ENCODE measurements at places on chromosomes 7 and 10.

DNA sequence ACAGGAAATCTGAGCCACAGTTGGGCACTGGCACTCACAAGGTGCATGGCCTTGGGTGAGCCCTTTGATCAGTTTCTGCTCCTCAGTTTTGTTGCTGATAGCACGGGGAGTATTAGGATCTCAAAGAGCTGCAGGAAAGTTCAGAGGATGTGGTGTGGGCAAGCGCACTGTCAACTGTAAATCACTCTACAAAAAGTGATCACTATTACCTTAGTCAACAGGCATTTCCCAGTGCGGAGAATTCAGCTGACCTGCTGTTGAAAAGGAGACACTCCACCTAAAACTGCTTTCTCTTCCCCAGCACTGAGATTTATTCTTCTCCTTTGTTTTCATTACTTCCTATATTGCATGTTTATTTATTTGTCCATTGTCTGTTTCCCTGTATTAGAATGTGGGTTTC is 331.0 kb downstream of the PRPF18 start:
- no peak for DNase-seq

DNA sequence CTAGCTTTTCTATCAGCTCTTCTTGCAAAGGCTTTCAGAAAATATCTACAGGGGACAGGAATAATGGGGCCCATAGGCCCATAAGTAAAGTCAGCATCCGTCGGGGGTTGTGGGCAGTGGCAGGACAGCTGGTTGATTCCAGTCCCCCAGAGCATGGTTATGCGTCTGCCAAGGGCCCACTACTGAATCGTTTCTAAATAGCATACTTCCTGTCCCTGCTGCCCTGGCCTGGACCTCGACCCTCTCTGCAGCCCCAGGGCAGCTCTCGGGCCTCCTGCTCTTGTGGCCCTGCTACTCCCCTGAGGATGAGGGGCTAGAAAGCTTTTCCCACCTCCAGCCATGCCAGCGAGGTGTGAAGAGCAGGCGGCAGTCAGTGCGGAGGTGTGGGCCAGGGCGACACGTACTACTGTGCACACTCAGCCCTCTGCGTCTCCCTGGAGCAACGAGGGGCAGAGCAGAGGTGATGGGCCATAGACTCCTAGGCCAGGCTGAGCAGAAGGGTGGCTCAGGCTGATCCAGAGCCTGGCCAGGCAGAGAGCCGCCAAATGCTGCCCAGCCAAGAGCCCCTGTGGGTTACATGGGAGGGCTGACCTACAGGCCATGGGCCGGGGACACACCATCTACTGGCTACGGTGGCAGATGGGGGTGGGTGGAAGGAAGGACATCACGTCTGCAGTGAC is 4.7 kb upstream of the OPN4 start:
- DNase-seq, result no peak

- DNase-seq, result no peak
Measured at GRCh38 chr10:71378336-71379117, 18.2 kb upstream of the CDH23 start.

- DNase-seq, result peak; percentile 46
Measured at GRCh38 chr7:50308532-50309385, 4.2 kb downstream of the IKZF1 start.

GRCh38 chr10:73649876-73650536 is 5.8 kb downstream of the SYNPO2L start:
- no peak for DNase-seq

GRCh38 chr7:1320616-1321240 is 88.1 kb downstream of the UNCX start:
- no peak for DNase-seq

GRCh38 chr10:101624526-101625102 is 36.5 kb downstream of the DPCD start:
- DNase-seq, result no peak

GRCh38 chr10:10198363-10198762 is 819.3 kb upstream of the CELF2 start:
- no peak for DNase-seq

DNA sequence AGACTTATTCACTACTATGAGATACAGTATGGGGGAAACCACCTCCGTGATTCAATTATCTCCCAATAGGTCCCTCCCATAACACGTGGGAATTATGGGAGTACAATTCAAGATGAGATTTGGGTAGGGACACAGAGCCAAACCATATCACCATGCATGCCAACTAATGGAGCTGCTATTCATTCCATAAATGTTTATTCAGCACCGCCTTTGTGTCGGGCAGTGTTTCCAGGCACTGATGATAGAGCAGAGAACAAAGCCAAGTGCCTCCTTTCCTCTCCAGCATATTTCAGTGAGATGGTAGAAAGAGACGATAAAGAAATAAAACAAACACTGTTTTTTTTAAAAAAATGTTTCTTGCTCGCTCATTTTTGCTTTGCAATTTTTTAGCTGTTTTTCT is 295.9 kb upstream of the FOXK1 start:
- DNase-seq, result no peak

GRCh38 chr7:125644109-125644508 is 714.5 kb upstream of the POT1 start:
- DNase-seq, result no peak

- DNase-seq, result no peak
Measured at GRCh38 chr10:89118091-89118490, 89.0 kb downstream of the CH25H start.

DNA sequence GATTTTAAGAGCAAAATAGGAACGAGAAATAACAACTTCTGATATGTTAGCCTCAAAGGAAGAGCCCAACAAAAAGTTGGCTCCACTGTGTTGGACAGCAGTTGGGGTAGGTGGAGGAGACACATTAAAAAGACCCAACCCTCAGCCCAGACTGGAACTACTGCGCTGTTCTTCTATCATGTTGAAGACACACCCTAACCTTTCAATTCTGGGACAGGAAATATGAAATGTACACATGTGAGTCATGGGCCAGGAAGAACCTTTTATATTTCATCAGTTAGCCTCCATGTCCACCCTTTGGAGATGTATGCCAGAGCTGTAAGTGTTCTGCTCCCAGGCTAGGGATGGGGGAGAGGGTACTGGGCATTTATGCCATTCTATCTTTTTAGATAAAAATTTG is 22.1 kb downstream of the CLDN12 start:
- no peak for DNase-seq

- DNase-seq, result no peak
Measured at GRCh38 chr7:151003572-151003971, 12.8 kb downstream of the NOS3 start.

DNA sequence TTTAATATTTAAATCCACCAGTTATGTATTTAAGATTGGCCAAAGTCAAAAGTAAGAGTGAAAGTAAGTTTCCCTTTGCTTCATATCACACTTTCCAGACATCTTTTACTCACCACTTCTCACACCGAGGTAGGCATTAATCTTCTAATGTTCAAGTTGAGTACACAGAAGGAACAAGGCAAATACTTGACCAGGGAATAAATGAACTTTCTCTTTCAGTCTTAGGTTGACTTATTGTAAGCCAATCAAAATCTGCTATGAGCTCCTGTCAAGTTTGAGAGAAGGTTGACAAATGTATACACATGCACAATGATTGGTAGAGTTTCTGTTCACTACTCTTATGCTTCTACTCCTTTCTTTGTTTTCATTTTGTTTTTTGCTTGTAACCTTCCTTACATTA is 842.5 kb downstream of the REEP3 start:
- no peak for DNase-seq

GRCh38 chr10:78328592-78329404 is 295.1 kb downstream of the RPS24 start:
- no peak for DNase-seq

DNA sequence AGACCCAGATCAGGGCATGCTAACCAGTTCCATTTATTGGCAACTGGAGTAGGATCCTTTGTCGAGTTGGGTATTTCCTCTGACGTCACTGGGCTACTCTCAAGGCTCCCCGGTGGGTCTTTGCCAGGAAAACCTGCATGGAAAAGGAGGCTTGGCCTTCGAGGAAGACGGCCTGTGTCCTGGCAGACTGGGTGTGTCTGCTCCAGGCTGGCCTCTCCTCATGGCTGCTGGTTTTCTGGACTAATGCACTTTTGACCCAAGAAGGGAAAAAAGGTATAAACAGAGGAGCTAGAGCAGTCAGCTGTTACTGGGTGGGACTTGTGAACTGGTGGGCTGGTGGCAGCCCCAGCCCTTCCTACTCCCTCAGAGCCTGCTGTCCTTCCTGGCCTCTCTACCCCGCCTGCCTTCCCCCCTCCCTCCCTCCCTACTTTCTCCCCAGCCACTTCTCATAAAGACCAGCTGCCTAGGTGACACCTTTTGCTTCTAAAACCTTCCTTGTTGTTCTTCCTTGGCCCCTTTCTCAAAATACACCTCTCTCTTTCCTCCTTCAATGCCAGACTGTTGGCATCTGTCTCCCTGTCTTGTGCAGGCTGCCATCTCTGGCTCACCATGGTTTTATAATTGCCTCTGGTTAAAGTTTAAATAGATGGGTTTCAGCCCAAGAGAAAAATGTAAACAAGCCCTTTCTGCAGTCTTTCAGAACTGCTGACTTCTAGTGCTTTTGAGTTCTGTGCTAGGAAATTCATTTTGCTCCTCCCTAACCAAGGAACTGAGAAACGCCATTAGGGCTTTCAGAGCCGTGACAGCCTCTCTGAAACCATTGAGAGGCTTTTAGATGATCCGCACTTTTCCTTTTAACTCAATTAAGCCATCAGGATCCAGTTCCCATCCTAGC is 101.8 kb upstream of the MKLN1 start:
- DNase-seq, result no peak

DNA sequence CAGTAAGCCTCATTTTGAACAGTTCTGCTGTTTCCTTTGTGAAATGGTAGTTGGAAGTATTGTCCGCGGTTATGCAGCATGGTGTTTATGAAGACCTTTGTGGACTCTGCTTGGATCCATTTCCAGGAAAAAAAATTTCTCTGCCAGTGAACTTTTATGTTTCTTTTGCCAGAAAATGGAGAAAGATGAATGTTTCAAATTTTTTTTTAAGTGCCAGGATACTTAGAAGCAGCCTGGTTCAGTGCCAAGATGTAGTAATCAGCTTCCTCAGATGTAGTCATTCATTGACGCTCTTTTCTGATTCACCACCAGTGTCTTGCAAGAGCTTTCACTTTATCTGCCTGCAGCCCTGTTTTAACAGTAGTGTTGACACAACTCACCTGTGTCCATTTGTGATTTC is 258.2 kb downstream of the SDK1 start:
- no peak for DNase-seq

- DNase-seq, result no peak
Measured at GRCh38 chr10:100684688-100685235, 60.6 kb upstream of the PAX2 start.

- no peak for DNase-seq
Measured at GRCh38 chr7:99733448-99733847, 1.5 kb downstream of the CYP3A7 start.

- no peak for DNase-seq
Measured at GRCh38 chr10:77436257-77436975, 201.2 kb downstream of the KCNMA1 start.

DNA sequence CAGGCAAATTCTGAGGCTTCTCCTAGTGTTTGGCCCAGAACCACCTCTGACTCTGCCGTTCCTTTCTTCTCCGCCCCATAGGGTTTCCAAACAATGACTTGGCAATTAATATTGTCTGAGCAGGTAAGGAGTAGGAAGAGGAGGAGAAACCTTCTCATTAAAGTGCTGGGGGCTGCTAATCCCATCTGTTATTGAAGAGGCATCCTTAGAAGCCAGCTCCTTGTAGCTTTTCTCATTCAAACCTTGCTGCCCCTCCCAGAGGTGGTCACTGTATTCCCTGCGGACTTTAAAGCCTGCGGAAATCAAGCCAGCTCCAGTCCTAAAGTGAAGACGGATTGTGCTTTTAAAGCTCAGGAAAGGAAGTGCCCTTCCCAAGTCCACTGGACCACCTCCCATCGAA is 1.4 kb upstream of the NKX1-2 start:
- DNase-seq, result no peak

GRCh38 chr7:141145630-141145982 is 71.7 kb downstream of the TMEM178B start:
- DNase-seq, result no peak

- peak; percentile 42 for DNase-seq
Measured at GRCh38 chr10:45373576-45374349, at the start of gene ALOX5. Gene ALOX5 (plus strand): TSS chr10:45374216. CDS start chr10:45374280, 64 bp downstream.

- DNase-seq, result no peak
Measured at GRCh38 chr7:119256001-119256400, 1017.0 kb upstream of the KCND2 start.

DNA sequence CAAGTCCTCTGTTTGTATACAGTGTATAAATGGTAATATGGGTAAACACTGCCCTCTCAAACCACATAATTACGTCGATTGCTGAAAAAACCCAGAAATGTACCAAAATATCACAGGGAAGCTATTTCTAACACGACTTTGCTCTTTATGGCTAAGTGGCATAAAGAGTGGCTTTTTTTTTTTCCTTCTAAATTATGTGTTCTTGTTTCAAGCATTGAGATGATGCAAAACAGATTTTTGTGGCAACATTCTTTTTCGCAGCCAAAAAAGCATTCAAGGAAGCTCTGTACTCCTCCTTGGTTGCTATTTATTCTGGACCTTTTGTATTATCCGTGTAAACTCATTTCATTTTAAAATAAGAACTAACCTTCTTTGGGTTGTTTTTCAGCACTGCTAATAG is 138.9 kb downstream of the VTI1A start:
- DNase-seq, result no peak

GRCh38 chr10:31188792-31189406 is 130.1 kb upstream of the ZEB1 start:
- DNase-seq, result no peak

- no peak for DNase-seq
Measured at GRCh38 chr7:78420001-78420400, 621.4 kb downstream of the PHTF2 start.

- DNase-seq, result no peak
Measured at GRCh38 chr7:33698692-33699128, 206.6 kb upstream of the BMPER start.

DNA sequence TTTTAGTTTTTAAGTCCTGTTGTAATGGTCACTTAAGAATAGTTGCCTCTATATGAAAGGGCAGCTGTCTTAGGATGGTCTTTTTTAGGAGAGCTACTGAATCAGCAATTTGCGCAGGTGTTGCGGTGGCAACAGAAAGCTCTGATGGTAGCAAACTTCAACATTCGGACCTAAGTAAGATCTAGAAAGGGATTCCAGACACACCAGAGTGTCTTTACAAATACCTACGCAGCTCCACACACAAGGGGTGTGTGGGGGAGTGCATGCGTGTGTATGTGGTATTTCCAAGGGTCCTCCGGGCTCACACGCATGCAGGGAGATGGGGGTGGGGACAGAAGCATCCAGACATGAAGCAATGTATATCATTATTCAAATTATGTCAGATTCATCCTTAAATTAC is 438.6 kb upstream of the MGMT start:
- no peak for DNase-seq

Data from CD4-positive, alpha-beta T cell treated with Interleukin-4 for 4 hours (primary cell).